Activated CD4-positive, alpha-beta memory T cell treated with anti-CD3 and anti-CD28 coated beads for 36 hours (primary cell): ENCODE measurements at places on chromosomes 7 and 10.

DNA sequence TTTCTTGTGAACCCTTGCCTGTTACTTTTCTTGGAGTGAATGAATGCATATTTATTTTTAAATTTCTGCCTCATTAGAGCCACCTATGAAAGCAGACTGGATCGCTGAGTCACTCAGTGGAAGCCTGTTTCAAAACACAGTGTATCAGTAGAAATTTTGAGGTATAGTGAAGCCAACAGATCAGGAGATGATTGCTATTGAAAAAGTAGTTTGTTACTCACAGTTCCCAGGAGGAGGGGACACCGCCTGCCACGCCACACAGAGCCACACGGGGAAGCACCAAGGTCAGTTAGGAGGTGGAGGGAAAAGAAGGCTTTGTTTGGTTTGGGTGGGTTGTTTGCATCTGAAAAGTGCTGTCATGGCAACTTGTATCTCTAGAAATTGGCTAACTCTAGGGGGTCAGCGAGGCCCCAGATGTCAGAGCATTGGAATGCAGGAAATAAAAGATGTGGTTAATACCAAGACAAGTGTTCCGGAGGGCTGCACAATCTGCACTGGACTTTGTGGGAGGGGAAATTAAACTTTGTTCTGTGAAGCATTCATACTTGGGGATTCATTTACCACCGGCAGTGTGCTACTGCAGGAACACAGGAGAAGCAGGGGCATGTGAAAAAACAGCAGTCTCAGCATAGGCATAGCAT lies 106.4 kb upstream of the SDK1 start:
- DNase-seq, result no peak

- DNase-seq, result no peak
These were observed 66.1 kb downstream of the ZMYND11 start for GRCh38 chr10:201328-201771.

DNA sequence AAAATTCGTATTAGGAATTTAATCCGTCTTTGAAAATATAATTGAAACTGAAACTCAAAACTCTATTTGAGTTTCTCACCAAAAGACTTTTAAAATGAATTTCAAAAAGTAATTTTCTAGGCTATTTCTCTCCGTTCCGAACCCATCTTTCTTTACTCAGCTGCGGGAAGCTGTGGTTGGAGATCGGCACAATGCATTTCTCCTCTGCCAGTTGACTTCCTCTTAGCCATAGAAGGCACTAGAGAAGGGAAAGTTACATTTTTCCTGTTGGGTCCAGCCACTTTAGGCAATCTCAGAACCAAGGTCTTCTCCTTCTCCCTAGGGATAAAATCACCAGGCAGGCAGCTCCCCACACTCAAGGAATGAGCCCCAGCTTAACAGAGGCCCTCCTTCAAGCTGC lies 133.6 kb upstream of the COL1A2 start:
- no peak for DNase-seq

DNA sequence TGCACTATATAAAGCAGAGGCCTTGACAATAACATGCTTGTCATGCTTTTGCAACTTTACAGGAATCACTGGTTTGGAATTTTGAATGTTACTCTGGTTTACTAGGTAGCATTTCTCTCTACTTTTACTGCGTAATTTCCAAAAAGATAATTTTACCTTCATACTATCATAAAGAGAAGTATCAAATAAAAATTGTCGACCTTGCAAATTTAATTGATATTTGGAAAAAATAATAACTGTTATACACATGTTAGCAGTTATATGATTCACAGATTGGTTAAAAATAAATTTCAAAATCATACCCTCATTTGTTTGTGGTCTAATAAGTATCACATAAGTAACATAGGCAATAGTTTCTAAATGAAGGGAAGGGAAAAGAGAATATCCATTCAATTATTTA lies 228.5 kb upstream of the CACNA2D1 start:
- no peak for DNase-seq

DNA sequence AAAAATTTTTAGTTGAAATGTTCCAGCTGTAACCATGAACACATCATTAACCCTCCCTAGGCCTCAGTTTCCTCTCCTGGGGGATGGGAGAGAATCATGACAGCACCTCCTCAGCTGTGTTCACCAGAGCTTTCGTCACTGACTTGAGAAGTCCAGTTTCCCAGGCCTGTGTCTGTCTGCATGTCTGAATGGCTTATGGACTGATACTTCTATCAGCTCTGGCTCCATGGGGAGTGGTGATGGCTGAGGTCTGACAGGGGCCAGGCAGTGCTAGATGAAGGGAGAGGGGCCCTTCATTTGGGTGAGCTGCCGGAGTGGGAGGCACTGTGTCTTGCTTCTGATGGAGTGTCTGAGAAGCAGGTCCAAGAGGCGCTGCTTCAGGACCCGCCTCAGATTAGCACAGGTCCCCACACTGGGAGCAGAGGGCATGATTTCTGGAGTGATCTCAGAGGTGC lies 192.9 kb downstream of the PTPN20 start:
- DNase-seq, result no peak

DNA sequence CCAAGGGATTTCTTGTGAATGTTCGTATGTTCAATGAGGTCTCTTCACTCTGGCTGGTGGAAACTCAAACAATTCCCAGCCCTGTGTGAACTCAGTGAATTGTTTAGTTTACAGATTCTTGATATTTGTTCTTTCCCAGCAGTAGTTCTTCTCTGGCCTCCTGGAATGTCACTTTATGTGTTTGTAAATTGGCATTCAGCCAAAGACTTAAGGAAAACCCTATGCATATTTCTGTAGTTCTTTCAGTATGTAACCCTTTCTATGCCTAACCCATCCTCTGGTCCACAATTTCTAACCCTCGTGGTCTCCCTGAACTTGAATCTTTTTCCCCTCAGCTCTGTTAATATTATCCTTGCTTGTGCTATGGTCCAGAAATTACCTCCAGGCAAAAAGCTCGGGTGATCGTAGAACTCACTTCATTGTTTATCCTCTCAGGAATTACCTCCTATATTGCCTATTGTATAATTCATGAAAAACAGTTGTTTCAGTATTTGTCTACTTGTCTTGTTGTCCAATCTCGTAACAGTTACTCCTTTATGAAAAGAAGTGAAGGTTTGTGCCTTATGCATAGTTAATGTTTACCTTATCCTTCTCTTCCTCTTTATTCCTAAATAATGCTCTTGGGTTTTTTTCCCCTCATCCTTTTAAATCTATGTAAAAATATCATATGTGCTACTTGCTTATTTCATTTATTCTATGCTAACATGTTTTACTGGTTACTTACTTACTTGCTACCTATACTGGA lies 23.7 kb upstream of the AGR3 start:
- no peak for DNase-seq

DNA sequence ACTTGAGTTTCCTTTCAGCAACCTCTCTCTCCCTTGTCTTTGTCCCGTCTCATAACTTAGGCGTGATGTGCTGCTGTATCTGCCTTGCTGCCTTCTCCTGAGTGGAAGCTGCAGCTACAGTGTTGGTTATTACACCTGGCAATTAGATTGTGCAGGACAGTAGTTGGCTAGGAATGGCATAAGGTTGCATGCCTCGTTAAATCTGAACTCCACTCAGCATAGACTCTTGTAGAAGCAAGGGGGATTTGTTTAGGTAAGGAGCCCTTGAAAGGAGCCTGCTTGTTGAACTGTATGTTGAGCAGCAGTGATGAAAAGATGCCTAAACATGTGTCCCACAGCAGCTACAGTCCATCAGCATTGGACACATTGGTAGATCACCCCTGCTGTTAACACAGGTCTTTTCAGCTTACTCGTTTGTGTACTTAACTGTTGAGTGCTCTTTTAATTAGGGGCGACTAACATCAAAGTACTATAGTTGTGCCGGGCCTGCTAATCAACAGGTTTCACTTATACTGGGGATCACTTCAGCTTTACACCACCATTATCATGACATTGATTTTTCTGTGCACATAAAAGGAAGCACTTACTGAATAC lies 225.0 kb downstream of the AUTS2 start:
- no peak for DNase-seq

DNA sequence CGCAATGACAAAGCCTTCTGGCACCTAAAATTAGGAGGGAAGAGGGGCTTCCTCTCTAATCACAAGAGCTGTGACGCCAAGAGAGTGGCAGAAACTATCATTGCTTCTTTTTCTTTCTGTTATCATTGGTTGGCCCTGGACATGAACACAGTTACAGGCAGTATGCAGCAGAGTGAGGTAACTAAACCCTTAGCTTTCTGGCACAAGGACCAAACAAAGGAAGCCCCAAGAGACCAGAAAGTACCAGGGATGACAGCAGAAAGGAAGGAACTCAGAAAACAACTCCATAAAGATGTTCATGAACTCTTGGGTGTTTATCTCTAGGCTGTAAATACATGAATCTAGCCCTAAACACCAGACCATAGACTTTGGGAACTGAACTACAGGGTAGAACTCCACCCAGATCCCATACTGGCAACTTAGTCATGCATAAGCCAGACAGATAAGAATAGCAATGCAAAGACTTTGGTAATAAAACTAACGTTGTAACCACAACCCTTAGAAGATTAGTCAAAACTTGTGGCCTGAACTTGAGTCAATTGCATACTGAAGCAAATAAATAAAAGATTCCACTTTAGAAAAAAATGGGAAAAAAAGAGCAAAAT lies 195.7 kb upstream of the PTN start:
- no peak for DNase-seq

DNA sequence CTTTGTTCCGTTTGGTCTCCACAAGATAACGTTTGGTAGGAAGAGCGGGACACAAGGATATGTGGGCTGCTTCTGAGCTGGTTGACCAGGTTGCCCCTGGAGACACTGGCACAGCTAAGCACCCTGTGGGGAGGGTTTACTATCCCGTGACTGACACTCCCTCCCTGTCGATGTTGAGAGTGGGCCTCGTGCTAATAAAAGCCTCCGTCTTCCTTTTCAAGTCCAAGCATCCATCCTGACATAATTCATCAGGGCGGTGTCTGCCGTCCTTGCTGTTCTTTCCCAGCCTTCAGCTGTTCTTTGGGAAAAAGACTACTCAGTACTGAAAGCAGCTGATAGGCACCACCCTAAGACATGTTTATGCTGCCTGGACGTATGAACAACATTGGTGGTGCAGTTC lies 49.6 kb downstream of the SHH start:
- no peak for DNase-seq

GRCh38 chr7:150787321-150788281 lies 12.6 kb downstream of the TMEM176B start:
- no peak for DNase-seq

- DNase-seq, result no peak
These were observed 24.7 kb upstream of the TFAM start for GRCh38 chr10:58360412-58361004.

GRCh38 chr7:20260223-20260622 lies 43.0 kb upstream of the MACC1 start:
- DNase-seq, result no peak

- no peak for DNase-seq
These were observed 3.8 kb upstream of the GTF2I start for GRCh38 chr7:74653686-74654181.

DNA sequence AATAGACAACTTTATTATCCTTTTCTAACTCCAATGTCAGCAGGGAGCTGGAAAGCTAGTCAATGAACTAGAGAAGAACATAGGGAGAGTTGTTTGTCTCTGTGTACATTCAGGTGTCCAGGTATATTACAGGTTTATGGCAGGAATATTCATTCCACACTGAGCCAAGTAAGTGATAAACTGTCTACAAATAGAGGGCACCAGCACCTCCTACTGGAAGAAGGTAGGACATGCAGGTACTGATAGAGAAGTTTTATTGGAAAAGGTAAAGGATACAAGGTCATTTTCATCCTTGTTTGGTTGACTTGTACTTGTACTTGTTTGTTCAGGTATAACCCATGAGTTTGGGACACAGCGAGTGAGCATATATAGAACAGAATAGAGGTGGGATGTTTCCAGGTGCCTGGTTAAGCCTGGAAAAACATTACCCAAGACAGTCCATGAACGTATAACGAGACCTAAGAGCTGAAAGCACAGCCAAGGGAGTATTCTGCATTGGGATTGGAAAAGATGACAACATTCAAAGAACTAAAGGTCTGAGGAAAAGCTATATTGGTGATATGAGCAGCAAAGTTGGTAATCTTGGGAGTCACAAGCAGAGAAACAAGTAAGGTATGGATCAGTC lies 61.4 kb upstream of the PPP1R3C start:
- no peak for DNase-seq

GRCh38 chr10:109701633-109702215 lies 221.6 kb downstream of the XPNPEP1 start:
- DNase-seq, result no peak

DNA sequence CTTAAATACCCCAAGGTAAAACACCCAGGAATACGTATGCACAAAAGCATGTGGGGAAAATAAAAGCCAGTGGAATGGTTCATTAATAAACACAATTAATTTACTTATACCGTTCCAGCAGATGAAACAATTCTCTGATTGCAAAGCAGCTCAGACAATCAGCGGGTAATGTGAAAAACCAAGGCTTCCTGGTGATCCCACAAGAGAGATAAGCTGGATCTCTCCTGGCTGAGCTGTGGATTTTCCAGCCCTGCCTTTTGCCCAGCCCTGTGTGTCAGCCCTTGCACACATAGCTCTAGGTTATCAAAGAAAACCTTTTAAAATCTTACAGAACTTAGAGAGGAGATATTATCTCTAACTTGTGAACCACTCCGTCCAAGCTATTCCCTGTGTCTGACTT lies 1010.7 kb upstream of the AUTS2 start:
- DNase-seq, result no peak

DNA sequence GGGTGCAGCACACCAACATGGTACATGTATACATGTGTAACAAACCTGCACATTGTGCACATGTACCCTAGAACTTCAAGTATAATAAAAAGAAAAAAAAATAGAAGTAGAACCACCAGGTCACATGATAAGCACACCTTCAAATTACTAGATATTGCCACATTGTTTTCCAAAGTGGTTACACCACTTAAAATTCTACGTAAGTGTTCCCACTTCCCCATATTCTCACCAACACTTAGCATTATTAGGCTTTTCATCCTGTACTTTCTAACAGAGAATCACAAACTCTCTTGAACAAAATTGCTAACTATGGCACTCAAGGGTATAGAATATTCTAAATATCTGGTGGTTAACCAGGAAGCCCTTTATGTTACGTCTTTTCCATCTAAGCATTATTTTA lies 22.6 kb downstream of the SH3PXD2A start:
- no peak for DNase-seq

- no peak for DNase-seq
These were observed 246.9 kb upstream of the MKLN1 start for GRCh38 chr7:131080754-131081153.

DNA sequence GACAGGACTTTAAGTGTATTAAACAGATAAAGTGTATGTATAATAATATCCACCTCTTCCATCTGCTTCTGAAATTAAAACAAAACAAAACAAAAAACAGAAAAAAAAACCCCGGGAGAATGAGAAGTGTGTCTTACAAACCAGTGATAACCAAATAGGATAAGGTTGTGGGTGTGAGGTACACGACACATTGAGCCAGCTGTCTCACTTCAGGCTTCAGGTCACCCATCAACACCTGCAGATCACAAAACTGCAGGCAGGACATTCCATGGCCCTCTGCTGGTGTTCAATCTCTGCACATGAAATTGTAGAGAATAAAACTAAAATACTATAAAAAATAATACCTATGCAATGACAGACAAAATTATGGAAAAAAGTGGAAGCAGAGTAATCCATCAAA lies 339.9 kb downstream of the SFMBT2 start:
- DNase-seq, result no peak

GRCh38 chr10:30176776-30177533 lies 117.6 kb upstream of the JCAD start:
- no peak for DNase-seq

- DNase-seq, result no peak
These were observed 42.4 kb upstream of the DDC start for GRCh38 chr7:50607524-50608125.

- DNase-seq, result no peak
These were observed 2.0 kb upstream of the HOGA1 start for GRCh38 chr10:97582169-97582568.
